Astrocyte (in vitro differentiated cells and primary cell): ENCODE measurements at places on chromosomes 7 and 10. TPM values are rescaled to one million over a fixed set of nuclear protein-coding genes. Genes with fewer than 3 reads are reported as not detected.

DNA sequence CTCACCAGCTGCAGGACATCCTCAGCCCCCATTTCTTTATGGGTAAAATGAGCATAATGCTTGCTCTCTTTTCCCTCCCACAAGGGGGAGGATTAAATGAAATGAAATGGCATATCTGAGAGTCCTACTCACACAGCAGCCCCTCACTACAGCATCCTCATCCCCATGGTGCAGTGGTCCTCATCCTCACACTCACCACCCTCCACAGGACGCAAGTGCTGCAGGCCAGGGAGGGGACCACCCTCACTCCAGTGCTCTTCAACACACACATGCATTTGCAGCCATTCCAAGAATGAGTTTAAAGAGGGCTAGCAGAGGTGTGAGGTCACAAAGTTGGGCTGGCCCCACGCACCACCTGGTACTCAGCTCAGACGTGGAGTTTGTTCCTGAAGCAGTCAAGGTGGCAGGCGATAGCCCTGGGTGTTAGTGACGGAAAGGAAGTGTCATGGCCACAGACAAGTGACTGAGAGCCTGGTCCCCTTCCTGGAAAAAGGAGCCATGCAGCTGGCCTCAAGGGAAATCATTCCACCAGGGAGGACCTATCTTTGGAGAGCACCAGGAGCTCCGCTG, 234.0 kb downstream of the TNS3 start:
- peaks cover 3% of the 10 kb centered on the region for H3K36me3 ChIP-seq
- no peak for DNase-seq
- no peaks in the 10 kb centered on the region for H3K27me3 ChIP-seq
- H3K4me3 ChIP-seq, result no peak overlapping the region
- H3K4me1 ChIP-seq, result no peaks in the 10 kb centered on the region
- H3K27ac ChIP-seq, result no peak overlapping the region

Gene AGR3
- not detected in 2 replicates for total RNA-seq

Gene R3HCC1L
- 18.3 and 19.9 TPM in 2 replicates for total RNA-seq

GRCh38 chr10:111804781-111805180, 378.8 kb downstream of the GPAM start:
- H3K27ac ChIP-seq, result no peak overlapping the region
- H3K36me3 ChIP-seq, result no peaks in the 10 kb centered on the region

GRCh38 chr10:3873728-3874461, 88.9 kb upstream of the KLF6 start:
- DNase-seq, result peak; percentile 59
- H3K4me3 ChIP-seq, result no peak overlapping the region

Gene TRIM73
- 6.1 and 6.9 TPM in 2 replicates for total RNA-seq

GRCh38 chr7:128841171-128841690, 11.0 kb downstream of the FLNC start:
- no peak for DNase-seq
- H3K36me3 ChIP-seq, result peaks cover 72% of the 10 kb centered on the region
- H3K27me3 ChIP-seq, result no peaks in the 10 kb centered on the region
- H3K4me1 ChIP-seq, result peaks cover 17% of the 10 kb centered on the region
- H3K27ac ChIP-seq, result no peak overlapping the region
- no peak overlapping the region for H3K4me3 ChIP-seq

Gene TLX1
- total RNA-seq, result not detected in 2 replicates

DNA sequence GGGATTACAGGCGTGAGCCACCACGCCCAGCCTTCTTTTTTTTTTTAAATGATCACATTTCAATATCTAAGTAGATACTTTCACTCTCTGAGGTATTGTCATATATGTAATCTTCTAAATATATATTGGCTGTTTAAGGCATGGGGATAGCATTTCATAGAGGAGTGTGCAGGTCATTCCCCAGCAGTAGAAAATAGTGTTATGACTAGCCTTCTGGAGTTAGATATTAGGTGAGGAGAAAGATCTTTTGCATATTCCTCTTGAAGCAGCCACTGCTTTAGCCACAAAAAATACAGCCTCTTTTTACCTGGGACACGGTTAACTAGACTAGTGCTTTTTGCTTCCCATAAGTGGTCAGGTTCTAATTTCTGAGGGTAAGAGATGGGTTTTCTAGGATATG, 28.9 kb downstream of the ADD3 start:
- peaks cover 16% of the 10 kb centered on the region for H3K4me1 ChIP-seq
- H3K4me3 ChIP-seq, result no peak overlapping the region
- no peak for DNase-seq
- no peaks in the 10 kb centered on the region for H3K27me3 ChIP-seq

GRCh38 chr7:16399265-16399831, 22.0 kb downstream of the CRPPA start:
- no peaks in the 10 kb centered on the region for H3K27me3 ChIP-seq
- H3K4me1 ChIP-seq, result no peaks in the 10 kb centered on the region
- H3K27ac ChIP-seq, result no peak overlapping the region
